ENCODE measurements at places on chromosomes 12 and 14.

DNA sequence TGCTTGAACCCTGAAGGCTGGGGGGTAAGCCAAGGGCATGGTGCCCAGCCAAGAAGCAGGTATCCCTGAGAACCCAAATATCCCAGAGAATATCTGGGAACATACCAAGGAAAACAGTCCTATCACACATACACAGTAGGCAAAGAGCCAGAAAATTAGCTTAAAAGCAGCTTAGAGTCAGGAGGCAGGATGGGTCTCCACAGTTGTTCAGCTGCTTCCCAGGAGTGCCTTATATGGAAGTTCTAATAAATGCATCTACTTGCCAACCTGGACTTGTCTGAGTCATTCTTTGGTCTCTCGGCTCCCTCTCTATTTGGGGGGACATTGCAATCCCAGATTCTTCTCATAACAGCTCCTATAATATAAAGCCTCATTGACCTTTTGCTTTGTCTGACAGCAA is 9.0 kb upstream of the GPR135 start:
- no peak for DNase-seq

GRCh38 chr14:43408472-43408871 is 1098.6 kb downstream of the FSCB start:
- no peak for DNase-seq

DNA sequence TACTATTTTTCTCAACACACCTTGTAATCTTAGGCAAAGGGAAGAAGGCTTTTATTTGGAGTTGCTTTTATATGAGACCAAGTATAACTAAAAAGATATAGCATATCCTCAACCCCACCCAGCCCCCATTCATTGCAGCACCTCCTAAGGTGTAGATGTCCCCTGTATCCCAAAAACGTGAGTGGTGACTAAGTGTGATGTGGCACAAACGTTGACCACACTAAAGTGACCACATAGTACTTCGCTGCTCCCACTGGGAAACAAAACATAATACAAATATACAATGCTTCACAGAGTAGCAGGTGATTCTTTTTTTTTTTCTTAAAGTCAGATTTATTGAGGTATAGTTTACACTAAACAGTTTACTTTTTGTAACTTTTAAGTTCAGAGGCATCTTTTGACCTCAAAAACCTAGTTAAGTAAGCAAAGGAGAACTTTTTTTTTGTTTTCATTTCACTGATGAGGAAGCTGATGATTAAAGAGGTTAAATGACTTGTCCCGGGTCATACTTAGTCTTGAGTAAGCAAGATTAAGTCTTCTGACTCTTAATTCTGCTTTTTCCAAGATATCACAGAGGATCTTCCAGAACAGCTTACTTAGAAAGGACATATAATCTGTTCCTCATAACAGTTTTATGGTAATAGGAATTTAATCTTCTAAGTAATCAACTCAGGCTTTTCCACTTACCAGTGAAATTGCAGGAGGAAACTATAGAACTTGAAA is 245.2 kb upstream of the PLEKHG7 start:
- DNase-seq = no peak

DNA sequence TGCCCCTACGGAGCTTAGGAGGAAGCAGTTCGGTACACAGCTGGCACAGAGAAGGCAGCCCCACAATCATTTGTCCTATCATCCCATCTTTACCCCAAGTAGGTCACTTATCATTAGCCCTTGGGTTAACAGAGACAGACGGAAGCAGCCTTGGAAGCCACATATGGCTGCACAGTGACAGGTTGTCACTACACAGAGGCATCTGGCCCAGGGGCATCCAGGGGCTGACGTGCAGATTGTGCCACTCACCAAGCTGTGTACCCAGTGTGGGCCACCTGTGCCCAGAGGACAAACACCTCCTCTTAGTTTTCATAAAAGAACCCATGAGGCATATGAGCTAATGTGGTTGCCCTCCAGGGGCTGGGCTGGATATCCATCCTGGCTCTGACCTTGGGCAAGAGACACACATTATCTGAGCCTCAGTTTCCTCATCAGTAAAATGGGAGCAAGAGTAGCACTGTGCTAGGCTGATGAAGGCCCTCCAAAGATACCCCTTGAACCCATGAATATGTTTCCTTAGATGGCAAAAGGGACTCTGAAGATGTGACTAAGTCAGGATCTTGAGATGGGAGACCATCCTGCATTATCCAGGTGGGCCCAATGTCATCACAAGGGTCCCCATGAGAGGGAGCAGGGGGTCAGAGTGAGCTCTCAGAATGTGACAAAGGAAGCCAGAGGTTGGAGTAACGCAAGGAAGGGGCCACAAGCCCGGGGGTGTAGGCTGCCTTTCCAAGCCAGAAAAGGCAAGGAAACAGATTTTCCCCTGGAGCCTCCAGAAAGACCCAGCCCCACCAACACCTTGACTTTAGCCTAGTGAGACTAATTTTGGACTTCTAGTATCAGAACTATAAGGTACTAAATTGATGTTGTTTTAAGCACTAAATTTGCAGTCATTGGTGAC is 64.6 kb downstream of the C14orf132 start:
- no peak for DNase-seq
